Dermis blood vessel endothelial cell (primary cell): ENCODE measurements at places on chromosomes 2 and 18. TPM values are rescaled to one million over a fixed set of nuclear protein-coding genes. Genes with fewer than 3 reads are reported as not detected.

DNA sequence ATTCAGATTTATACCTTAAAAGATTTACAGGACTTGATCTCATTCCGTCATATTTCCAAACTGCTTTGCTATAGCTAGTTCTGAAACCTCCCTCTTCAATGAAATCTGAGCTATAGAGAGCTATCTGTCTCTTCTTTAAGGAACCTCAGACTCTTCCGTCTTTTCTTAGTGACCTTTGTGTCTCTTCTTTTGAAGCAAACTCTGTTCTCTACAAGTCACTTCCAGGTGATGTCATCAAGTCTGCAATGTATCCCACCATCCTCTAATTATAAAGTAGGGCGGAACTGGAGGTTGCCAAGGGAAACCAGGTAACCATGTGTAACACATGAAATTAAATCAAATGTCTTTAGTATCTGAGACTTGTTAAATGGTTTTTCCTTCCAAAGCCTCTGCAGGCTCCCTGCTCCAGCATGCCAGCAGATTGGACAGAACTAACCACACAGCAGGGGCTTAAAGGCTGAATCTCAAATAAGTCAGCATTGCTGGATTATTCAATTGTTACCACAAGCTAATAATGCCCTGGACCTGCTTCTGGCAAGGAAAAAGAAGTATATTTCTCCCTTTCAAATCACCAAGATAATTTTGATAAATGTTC, 41.2 kb upstream of the PEX13 start:
- DNase-seq: no peak

DNA sequence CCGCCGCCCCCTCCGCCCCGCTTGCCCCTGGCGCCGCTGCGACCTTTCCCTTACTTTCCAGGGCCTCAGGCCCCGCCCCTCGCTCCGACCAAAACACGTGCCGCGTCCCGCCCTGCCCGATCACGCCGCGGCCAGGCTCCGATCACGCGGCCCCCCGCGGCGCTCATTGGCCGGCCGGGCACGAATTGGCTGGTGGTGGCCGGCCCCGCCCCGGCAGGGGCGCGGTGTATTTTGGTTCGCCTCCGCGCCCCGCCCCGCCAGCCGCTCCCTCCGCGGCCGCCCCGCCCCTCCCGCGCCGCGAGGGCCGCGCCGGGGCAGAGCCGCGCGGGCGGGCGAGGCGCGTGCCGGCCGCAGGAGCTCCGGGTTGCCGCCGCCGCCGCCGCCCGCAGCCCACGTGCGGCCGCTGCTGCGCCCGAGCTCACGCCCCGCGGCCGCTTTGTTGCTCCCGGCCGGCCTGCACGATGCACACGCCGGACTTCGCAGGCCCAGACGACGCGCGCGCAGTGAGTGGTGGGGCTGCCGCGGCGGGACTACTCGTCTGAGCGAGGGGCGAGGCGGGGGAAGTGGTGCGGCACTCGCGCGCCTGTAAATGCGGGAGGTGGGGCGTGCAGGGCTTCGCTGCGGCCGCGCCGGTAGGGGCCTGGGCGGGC, at the start of gene KLF11:
TSS of gene KLF11 (plus strand) at position 295 of the 650 bp plus-strand sequence. CDS start at position 462, 167 bp downstream.
- peak; percentile 95 for DNase-seq

DNA sequence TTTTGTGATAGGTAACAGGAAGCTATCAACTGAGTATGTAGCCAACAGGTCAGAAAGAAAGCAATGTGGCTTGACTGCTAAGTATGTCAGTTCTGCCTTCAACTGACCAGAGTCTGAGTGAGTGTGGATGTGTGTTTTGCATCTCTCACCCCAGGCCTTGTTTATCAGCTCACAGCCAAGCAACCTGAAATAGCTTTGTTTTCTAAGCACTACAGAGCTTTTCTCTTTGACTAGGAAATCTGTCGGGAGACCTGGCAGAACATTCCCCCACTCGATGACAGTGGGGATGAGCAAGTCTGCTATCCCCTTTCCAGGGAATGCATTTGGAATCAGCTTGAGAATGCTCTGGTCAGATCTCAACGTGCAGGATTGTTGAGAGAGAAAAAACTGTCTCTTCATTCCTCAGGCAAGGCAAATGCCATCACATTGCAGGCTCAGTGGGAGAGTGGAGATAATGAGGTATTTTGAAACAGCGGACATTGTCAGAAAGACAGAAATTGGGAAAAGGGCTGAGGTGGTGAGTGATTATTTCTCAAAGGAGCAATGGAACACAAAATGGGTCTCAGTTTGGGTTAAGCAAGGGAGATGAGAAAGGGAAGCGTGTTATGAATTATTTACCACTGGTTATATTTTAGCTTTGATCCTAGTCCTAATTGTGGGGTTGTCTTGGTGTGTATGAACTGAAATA, 233.8 kb upstream of the PIK3C3 start:
- DNase-seq: no peak

Gene PROM2
- total RNA-seq: 0.05 and 0.34 TPM in 2 replicates

DNA sequence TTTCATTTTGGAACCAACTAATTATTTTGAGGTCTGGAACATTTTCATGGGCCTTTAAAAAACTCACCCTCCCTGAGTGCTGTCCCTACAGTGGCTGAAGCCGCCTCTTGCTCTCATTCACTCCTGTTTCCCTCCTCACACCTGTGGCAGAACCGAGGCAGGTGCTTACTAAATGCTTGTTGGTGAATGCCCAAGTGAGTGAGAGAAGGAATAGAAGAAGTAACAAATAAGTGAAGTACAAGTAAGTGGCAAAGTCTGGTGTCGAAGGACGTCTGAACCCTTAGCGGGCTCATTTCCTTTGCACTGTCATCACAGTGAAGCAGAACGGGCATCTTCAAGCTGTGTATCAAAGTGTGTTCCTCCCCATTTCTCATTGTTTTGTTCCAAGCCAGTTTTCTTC, 135.2 kb downstream of the RHBDD1 start:
- DNase-seq: no peak

- DNase-seq: no peak
Measured at GRCh38 chr18:50097702-50098101, 97.2 kb downstream of the MYO5B start.

GRCh38 chr18:70377857-70378701, 89.2 kb downstream of the SOCS6 start:
- DNase-seq: peak; percentile 9

- no peak for DNase-seq
Measured at GRCh38 chr2:1830936-1831619, 86.8 kb upstream of the PXDN start.

DNA sequence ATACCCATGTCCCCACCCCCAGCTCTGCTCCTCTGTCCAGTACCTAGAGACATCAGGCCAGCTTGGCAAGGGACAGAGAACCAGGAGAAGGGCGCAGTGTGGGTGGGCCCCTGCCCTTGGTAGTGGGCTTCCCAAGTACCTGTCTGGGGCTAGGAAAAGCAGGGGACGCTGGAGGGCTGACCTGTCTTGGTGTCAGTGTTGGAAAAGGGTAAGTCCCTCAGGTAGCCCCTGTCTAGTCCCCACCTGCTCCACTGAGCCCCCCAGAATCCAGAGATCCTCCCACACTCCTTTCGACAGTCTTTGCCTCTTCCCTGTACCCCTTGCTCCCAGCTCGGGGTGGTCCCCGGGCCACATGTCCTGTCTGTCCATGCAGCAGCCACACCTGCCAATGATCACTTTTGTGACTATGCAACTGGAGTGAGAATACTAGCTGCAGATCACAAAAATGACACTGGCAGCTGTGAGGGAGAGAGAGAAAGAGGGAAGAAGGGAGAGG, 14.6 kb downstream of the DNAJB2 start:
- no peak for DNase-seq

GRCh38 chr2:239277401-239278085, 123.3 kb downstream of the HDAC4 start:
- DNase-seq: no peak
